ENCODE measurements at places on chromosomes 3 and 15.

- DNase-seq, result no peak
Observed at GRCh38 chr3:128112357-128112968, 11.1 kb downstream of the RUVBL1 start.

DNA sequence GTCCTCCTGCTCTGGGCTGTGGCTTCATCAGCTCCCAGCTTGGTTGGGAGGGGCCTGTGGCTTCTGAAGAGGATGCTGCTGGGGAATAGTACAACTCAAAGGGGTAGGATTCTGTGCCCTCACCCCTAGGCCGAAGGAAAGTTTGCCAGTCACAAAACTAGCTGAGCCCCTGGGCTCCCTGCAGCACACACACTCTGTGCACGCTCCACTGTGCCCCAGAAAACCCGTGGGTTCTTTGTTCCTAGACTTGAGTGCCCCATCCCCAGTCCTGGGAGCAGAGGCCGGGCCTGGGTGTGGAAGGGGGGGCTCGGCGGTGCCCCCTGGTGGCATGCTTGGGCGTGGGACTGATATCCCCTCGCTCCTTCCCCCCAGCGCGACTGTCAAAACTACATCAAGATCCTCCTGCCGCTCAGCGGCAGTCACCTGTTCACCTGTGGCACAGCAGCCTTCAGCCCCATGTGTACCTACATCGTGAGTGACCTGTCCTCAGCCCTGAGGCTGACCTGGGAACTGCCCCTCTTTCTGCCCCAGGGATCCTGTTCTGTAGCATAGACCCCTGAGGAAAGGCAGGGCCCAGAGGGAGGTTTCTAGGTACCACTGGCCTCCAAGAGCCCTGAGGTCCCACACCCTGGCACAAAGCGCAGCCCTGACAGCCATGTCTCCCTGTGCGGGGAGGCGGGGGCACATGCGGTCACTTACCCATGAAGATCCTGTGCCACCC lies 14.2 kb downstream of the CIB1 start:
- peak; percentile 73 for DNase-seq

DNA sequence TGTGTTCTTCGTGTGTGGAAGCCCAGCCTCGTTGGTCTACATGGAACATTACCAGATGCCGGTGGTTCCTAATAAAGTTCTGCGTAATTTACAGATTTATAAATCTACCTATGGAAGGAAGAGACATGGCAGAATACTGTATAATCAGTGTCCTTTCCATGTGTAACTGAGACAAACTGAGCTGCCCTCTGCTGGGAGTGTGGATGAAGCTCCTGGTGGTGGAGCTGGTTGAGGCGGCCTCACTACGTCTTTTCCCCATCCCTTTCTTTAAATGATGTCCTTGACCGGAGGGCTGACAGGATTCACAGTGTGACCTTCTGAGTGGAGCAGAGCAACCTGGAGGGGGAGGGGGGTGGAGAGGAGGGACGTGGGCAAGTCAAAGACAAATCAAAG lies 267.0 kb upstream of the CHRM5 start:
- no peak for DNase-seq

DNA sequence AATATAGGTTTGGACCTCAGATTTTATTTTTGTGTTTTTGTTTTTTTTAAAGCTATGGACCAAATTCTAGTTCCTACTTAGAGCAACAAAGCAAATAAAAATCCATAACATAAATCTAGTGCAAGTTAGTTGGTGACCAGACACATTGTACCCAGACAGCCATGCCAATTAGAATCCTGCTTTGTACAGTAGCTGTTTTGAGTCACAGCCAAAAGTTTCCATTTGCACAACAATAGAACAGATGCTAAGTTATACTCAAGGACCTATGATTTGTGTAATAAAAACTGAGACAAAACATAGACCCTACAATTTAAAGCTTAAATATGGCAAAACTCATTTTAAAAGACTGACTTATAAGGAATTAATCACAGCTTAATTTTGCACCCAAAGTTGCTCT lies 513.1 kb upstream of the CBLB start:
- no peak for DNase-seq

- DNase-seq, result no peak
Observed at GRCh38 chr3:126101521-126101982, 17.6 kb upstream of the SLC41A3 start.

- no peak for DNase-seq
Observed at GRCh38 chr15:45199136-45199810, 11.5 kb upstream of the SHF start.

GRCh38 chr3:186923241-186923640 lies 7.1 kb upstream of the ST6GAL1 start:
- no peak for DNase-seq

DNA sequence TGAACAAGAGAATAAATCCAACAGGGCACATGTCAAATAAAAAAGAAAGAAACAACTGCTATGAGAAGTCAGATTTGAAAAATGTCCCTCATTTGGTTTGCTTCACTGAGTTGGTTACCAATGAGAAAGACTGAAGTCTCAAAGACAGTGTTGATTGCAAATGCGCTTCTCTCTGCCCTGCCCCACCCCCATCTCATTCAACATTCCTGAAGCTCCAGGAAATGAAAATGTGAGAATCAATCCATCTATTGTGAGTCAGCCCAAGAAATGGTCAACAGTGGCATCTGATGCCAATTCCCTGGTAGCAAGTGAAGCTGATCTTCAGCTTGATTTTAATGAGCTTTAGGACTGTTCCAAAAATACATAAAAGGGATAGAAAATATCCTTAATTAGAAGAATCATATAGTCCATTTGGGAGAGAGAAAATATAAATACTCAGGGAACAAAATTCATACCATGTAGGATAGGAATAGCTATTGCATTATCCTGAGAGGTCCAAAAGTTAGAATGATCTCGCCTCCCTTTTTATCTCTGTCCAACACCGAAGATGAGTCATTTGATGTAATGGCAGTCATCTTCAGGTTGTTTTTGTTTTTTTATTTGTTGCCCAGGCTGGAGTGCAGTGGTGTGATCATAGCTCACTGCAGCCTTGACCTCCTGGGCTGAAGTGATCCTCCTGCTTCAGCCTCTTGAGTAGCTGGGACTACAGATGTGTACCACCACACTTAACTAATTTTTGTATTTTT lies 200.3 kb upstream of the UMPS start:
- DNase-seq, result no peak

DNA sequence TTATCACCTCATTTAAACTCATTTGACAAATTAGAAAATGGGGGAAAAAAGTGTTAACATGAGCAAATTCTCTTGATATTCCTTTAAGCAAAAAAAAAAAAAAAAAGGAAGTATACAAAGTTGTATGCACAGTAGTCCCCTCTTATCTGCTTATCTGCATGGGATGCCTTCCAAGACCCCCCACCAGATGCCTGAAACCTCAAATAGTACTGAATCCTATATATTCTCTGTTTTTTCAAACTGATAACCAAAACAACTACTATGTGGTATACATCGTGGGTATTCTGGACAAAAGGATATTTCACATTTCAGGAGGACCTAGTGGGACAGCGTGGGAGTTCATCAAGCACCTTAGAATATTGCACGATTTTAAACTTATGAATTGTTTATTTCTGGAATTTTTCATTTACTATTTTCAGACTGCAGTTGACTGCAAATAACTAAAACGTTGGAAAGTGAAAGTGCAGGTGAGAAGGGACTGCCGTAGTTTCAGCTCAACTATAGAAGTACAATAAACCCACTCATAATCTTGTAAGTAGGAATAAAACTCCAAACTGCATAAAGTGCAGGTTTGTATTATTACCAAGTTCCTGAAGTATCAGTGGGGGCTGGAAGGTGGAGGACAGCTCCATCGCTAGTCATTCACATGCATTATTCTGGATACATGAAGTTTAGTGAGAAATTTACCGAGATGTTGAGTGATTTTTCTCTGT lies 43.6 kb upstream of the PLCL2 start:
- DNase-seq, result no peak

DNA sequence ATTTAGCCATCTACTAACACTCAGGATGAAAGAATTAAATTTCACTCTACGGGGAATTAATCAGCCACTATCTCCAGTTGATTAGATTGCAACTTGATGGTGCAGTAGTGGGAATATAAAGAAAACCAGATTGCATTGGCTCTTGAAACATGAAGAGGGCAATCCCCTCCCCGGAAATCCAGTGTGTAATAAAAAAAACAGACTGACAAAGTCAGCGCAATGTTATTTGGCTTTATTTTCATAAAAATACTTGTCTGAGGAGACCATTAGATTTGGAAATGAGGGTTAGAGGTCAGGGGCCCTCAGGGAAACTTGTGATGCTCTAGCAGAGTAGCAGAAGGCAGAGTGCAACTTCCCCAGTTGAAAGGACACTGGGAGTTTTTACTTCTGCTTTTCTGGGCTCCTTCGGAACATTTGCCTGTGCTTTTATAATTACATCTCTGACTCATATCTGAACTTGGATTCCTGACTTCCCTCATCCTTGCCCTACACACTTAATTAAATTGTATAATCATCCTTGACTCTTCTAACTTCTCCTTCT lies 326.8 kb downstream of the TUSC7 start:
- no peak for DNase-seq

- no peak for DNase-seq
Observed at GRCh38 chr15:28881600-28881999, 4.2 kb upstream of the APBA2 start.

DNA sequence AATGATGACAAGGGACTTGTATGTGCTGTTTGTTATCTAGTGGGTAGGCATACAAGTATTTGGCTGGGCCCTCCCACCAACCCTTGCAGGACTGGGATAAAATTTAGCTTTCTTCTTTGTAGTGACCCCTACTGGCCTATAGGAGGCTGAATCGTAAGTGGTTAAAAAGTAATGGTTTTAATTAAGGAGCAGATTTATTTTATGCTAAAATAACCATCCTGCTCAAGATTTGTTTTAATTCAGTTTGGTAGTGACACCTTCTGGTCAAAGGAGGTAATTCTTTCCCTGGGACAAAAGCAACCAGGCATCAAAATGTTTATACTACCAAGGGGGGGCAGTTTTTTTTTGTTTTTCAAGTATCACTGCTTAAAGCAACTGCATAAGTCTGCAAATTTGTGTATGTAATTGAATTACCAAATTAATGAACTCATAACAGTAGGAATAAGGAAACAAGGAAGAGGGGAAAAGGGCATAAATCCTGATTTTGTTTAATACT lies 70.7 kb downstream of the TOP2B start:
- no peak for DNase-seq

DNA sequence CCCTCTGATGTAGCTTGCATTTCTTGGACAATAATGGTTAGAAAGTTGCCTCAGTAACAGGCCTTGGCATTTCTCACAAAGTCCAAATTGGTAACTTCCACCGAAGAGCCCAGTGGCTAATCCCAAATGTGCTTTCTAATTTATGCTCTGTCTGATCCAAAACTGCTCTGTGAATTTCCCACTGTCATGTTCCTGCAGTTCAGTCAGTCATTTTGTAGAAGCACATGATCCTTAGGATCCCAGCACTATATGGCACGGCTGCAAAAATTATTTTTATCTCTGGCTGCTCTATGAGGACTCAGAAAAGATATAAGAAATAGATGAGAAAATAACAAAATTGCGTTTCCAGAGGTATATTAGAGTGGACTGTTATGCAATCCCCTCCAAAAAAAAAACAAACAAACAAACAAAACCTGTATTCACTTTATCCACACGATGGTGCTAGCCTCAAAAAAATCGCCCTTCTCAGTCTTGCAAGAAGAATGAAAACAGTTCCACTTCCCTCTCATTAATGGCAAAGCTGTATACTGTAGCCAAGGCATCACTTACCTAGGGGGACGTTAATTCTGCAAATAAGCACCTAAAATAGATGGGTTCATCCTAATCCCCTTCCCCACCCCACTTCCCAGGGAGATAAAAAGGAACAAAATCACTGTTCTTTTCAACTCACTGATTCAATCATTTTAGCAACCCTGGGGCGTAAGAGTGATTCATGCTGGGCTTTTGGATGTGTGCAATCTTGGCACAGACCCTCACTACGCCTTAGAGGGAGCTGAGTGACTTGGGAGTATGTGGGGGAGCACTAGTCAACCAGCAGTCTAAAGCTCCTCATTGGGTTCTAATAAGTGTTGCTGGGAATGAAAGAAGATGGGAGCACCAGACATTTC lies 61.3 kb downstream of the TMCO5A start:
- no peak for DNase-seq

DNA sequence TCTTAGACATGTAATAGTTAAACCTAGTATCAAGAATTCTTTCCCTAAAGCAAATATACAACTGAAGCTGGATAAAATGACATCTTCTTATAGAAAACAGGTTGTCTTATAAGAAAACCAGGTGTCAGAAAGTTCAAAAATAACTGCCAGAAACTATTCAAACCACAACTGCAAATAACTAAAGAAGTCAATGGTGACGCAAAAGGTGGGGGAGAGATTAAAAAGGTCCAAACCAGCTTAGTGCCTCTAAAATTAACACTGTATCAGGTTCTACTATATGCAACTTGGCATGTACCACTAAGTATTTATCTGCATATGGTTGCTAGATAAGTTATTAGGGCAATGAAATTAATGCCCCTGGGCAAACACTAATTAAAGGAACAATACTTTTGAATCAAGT lies 136.8 kb downstream of the TBL1XR1 start:
- DNase-seq, result no peak

- no peak for DNase-seq
Observed at GRCh38 chr3:116667791-116668190, 41.8 kb upstream of the TUSC7 start.

- DNase-seq, result peak; percentile 62
Observed at GRCh38 chr15:77634266-77634962, 1.7 kb upstream of the LINGO1 start.

DNA sequence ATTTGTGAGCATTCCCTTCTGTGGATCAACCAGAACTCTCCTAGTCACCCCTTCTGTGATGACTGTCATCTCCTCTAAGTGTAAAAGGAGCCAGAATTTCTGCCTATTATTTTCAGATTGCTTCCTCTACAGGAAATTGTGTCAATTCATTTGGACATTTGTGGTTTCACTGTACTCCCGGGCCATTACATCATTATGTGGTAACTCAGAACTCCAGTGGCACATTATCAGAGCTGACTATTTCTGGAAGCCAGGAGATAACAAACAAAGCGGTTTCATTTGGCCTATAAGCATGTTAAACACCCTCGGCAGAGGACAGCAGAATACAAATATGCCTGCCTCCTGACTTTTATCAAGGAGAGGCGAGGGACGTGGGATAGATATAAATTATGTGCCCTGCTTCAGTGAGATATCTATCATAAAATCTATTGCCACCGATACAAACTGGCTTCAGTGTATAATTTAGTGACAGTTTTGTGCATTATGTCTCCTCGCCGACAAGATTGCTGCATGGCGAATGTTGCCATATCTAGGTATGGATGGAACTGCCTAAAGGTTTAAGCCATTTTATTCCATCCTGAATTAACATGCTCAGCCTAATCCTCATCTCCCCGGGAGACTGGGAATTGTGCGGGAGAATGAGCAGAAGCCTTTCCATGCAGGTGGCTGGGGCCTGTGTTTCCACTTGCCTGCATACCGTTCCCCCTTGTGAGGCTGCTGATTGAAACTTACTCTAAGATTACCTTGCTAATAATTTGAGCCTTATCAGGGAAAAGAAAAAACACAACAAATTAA lies 193.4 kb upstream of the SEMA6D start:
- DNase-seq, result no peak

GRCh38 chr15:63945007-63945788 lies 101.1 kb downstream of the DAPK2 start:
- peak; percentile 58 for DNase-seq
